ENCODE measurements at places on chromosomes 1 and 21.
A peak's percentile ranks its signal among the peaks of the same experiment; 100 is the strongest.

GRCh38 chr1:160665330-160666078 is 18.7 kb upstream of the SLAMF1 start:
- DNase-seq, result peak; percentile 82

GRCh38 chr1:93648656-93649055 is 33.0 kb downstream of the BCAR3 start:
- DNase-seq, result no peak

DNA sequence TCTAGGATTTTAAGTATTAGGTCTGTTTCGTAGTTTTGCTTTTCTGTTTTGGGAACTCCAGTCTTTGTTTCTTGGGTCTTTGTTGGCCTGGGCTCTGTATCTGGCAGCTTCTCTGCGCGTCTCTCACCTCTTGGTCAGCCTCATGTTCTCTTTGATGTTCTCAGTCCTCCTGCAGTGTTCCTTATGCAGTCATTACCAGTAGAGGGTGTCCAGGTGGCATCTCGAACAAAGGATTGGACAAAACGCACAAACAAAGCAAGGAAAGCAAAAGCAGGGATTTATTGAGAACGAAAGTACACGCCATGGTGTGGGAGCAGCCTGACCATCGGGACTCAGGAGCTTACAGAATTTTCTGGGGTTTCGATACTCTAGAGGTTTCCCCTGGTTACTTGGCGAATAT is 133.7 kb upstream of the COL6A1 start:
- DNase-seq, result no peak

- DNase-seq, result no peak
These were observed 155.6 kb upstream of the CSF3R start for GRCh38 chr1:36638268-36638667.

- no peak for DNase-seq
These were observed 112.4 kb downstream of the BRINP3 start for GRCh38 chr1:190365283-190365682.

- DNase-seq, result no peak
These were observed 47.4 kb downstream of the ACTN2 start for GRCh38 chr1:236733653-236734052.

DNA sequence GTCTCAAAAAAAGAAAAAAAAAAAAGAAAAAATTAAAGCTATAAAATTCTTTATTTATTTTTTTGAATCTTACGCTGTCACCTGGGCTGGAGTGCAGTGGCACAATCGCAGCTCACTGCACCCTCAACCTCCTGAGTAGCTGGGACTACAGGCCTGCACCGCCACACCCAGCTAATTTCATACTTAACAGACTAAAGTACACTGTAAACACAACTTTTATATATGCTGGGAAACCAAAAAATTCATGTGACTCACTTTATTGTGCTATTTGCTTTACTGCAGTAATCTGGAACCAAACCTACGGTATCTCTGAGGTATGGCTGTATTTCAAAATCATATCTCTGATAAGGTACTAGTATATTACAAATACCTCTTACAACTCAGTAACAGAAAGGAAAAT is 40.3 kb downstream of the HSF2BP start:
- DNase-seq, result no peak

DNA sequence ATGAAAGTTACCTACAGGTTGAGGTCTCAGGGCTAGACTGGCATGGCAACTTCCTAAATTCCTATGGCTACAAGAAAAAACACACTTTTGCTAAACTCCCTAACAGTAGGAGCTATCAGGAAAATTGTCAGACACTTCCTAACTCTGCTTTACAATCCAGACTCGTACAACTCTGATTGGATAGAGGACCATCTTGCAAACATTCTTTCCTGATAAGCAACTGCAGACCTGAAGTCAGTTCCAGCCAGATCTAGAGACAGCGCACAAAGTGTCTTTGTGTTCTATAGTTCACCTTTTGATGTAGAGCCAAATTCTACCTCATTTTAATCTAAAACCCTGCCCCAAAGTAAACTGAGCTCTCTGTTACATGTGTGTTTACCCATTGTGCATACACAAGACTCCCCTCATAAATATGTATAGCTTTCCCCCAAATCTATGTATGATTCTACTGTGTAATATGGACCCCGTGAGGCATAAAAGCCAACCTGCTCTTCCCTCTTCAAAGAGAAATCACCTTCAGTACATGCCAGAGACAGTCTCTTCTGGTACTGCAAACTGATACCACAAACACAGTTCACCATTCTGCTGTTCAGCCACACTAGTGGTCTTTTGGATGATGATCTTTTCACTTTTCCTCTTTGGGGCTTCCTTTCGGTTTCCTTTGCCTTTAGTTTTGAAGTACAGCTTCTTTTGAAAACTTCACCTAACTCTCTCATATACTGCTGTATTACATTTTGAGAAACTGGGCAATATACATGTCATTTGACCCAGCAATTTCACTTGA is 21.7 kb downstream of the ZP4 start:
- no peak for DNase-seq

- DNase-seq, result no peak
These were observed 15.8 kb downstream of the MAPKAPK2 start for GRCh38 chr1:206700445-206701036.

DNA sequence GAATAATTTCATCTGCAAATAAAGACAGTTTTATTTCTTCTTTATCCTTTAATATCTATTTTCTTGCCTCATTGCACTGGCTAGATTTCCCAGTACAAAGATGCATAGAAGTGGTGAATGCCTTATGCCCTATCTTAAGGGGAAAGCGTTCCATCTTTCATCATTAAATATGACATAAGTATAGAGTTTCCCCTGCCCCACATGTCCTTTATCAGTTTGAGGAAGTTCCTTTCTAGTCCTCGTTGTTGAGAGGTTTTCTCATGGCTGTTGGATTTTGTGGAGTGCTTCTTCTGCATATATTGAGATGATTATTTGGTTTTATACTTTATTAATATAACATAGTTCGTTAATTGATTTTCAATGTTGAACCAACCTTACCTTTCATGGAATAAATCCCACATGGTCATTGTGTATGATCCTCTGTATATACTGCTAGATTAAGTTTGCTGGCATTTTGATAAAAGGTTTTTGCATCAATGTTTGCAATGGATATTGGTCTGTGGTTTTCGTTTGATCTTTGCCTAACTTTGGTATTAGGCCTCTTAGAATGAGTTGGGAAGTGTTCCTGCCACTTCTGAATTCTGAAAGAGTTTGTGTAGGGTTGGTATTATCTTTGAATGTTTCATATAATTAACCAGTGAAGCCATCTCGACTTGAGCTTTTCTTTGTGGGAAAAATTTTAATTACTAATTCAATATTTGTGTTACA is 15.6 kb downstream of the PRKACB start:
- no peak for DNase-seq

DNA sequence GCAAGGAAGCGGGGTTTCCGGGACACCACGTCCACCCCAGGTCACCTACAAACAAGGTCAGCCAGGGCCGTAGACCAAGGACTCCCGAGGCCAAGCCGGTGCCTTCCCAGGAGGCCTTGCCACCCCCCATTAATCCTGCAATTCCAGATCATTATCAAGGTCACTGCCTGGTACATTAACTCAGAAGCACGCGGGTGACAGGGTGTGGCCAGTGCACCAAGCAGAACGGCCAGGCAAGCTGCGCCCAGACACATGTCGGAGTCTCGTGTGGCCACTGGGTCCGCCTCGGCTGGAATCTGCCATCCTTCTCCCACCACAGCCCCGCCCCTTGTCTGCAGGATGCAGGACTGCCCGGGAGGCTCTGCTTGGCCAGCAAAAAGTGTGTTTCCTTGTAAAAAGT is 144.7 kb downstream of the PRDM16 start:
- DNase-seq, result no peak

DNA sequence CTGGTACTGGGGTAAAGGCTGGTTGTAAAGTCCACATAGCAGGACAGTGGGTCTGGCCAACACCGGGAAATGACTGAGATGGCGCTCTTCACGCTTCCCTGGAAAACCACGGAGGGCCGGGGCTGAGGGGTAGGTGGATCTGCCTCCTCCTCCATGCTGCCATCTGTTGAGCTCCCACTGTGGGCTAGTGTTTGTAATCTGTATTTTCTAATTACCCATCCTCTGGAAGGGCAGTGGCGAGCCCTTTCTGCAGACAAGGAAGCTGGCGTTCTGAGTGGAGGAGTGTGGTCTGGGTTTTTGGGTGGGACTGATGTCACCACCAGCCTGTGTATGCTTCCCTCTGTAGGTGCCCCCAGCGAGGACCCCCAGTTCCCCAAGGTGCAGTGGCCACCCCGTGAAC is 34.1 kb upstream of the LHX4 start:
- DNase-seq, result no peak

DNA sequence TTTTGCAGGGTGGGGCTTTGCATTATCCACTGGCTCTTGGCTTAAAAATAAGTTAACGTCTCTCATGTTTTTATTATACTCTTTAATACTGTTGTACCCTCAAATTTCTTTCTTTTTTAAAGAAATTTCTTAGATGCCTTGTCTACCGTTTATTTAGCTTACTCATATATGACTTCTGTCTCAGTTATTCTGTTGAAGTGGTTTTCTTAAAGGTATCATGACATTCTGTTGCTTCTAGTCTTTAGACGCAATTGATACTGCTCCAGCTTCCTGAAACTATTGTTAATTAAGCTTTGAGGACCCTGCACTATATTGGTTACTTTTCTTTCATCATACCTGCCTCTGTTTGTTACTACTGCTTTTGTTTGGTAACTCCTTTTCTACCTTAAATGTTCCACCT is 11.7 kb downstream of the PKN2 start:
- no peak for DNase-seq

GRCh38 chr1:7564137-7564536 is 207.0 kb upstream of the VAMP3 start:
- no peak for DNase-seq

DNA sequence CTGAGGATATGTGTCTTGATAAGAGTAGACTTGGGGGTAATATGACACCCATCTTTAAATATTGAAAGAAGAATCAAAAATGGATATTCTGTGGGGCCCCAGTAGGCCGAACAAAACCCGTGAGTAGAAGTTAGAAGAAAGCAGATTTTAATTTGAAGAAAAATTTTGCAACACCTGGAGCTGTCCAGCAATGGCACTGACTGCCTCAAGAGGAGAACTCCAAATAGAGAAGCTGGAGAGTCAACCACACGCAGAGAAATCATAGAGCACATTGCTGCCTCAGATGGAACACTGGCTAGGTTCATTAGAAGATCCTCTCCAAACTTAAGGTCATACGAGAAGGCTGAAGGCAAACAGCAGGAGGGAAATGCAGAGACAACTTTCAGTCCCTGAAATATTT is 6.8 kb downstream of the NHLH1 start:
- no peak for DNase-seq

DNA sequence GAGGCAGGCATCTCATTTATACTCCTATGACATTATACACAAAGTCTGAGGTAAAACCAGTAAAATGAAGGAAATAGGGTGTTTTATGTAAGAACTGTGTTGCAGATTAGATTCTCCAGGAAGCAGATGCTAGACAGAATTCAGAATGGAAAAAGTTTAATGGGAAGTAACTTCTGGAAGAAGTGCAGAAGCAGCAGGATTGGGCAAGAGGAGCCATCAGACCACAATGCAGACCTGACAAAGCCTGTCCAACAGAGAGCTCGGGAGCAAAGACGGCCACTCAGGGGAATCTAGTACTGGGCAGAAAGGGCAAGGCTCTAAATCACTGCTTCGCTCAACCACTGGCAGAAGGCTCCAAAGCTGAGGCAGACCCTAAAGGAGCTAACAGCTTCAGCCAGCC is 33.7 kb downstream of the FBXO42 start:
- DNase-seq, result peak; percentile 58

DNA sequence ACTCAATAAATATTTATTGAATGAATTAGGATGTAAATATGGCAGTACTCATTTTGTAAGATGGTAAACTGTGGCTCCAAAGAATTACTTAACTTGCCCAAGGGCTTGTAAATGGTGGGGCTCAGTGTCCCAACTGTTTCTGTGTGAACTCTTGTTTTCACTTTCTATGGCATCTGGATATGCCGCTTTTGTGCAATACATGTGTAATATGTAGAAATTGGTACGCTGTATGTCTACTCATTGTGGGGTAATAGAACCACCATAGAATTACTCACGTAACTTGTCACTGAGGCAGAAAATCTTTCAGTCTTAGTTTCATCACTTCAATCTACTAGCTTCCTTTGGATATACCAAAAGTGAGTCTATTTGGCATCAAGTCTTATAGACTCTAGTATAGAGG is 977 bp downstream of the PRPF3 start:
- no peak for DNase-seq

DNA sequence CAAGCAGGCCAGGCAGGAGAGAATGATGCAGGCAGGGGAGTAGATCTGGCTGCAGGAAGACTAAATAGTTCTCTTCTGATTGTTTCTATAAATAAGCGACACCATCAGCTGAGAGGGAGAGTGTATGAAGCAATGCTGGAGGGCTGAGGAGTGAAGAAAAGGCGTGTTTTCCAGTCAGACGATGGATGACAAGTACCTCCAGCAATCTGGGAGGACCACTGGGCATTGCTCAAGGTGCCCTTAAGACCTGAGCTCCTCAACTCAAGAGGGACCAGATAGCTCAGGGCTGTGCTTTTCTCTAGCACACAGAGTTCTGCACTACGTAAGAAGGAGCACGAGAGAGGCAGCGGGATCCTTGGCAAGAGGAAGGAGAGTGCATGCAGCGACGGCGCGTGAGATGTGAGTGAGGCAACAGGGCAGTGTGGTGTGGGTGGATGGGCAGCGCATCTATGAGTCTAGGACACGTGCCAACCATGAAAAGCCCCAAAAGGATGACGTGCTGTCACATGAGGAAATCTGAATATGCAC is 36.0 kb downstream of the PABPC4 start:
- DNase-seq, result peak; percentile 80

GRCh38 chr1:39566441-39567137 is 10.0 kb downstream of the PABPC4 start:
- no peak for DNase-seq

GRCh38 chr1:24459551-24460266 is 42.9 kb upstream of the RCAN3 start:
- DNase-seq, result no peak

GRCh38 chr1:9406111-9406510 is 113.4 kb downstream of the SPSB1 start:
- no peak for DNase-seq

- DNase-seq, result no peak
These were observed 48.8 kb upstream of the MAN1A2 start for GRCh38 chr1:117318426-117318825.

DNA sequence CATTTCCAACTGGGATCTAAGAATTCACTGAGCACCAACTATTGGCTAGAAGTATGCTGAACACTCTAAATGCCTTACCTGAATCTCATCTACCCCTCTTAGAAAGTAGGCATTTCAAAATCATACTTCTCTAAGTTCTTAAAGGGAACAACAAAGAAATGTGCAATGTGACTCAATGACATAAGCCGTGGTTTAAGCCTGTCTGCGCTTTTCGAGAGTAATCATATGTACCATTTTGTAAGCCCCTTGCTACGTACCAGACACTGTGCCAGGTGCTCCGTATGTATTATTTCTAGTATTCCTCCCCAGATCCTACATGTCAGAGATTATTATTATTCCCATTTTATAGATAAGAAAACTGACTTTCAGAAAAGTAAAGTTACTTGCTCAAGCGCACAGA is 454.2 kb downstream of the SETD4 start:
- DNase-seq, result no peak

DNA sequence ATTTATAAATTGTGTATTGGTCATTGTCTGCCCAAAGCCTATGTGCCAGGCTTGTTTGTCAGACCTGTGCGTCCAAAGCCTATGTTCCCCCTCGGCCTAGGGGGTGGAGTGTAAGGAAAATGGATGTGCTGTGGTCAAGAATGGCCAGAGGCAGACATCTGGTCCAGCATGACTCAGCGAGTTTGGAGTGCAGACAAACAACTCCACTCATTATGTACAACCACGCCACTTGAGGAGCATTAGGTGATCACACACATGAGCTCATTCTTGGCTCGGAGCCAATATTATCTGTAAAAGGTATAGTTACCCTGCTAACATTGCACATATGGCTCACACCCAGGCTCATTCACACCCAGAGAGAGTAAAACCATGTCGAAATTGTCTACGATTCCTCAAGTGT is 1047.6 kb upstream of the ADGRL4 start:
- DNase-seq, result no peak

All from right cardiac atrium (tissue), 5 donors.